CD4-positive, alpha-beta T cell (primary cell): ENCODE measurements at places on chromosomes 1 and 21.

DNA sequence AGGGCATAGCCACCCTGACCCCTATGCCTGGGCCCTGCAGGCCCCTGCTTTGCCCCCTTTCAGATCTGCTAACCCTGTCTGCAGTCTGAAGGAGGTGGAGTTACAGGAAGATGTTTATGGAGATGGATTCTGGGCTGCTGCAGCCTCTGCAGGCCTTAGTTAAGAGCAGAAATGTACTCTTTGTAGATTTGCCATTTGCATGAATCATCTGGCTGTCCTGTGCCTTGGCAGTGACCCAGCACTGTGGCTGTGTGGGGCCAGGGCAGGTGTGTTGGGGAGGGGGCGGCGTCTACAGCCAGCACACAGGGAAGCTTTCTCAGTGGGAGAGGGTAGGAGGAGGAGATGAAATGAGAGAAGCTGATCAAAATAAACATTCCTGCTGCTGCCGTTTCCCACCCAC lies 867.3 kb downstream of the PLA2G4A start:
- no peak for DNase-seq

DNA sequence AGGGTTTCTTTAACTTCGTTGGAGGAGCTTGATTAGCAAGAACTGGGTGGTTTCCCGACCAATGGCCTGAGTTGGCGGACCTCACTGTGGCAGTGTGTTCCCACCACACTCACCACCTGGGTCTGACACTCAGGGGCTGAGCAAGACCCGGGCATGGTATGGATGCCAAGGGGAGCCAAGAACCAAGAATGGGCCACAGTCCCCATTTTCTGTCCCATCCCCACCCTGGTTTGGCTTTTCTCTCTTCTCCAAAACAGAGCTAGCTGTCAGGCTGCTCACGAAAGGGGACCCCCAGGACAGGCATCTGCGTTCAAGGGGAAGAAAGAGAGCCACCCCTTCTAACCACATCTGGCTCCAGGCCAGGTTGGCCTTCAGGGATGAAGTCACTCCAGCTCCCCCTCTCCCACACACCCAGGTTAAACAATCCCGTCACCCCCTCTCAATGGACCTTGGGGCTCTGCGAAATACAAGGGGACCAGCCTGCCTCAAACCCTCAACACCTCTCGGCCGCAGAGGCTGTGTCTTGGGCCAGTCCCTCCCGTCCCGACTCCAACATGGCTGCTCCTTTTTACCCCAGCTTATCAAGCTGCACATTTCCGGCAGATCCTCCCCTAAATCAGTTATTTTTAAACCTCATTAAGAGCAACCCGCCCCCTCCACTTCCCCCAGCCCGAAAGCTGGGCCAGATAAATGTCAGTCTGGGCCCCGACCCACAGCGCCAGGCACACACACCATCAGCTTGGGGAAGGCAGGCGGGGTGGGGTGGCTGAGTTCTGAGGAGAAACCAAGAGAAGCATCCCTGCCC lies 3.4 kb downstream of the TAGLN2 start:
- no peak for DNase-seq

DNA sequence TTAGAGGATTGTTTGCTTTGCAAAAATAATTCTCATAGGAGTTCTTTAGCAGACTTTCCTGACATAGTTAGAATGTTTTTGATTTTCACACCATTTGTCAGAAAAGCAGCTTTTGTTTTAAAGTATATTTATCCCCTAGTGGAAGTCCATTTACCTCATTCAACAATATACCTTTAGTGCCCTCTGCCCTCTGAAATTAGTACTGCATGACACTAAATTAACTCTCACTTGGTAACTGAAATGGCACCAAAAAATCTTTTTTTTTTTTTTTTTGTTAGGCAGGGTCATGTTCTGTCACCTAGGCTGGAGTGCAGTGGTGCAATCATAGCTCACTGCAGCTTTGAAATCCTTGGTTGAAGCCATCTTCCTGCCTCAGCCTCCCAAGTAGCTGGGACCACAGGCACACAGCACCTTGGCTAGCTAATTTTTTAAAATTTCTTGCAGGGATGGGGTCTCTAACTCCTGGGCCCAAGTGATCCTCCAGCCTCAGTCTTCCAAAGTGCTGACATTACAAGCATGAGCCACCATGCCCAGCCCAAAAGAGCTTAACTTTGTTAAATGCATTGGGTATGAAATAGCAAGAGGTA lies 13.6 kb downstream of the LRRC42 start:
- peak; percentile 11 for DNase-seq

DNA sequence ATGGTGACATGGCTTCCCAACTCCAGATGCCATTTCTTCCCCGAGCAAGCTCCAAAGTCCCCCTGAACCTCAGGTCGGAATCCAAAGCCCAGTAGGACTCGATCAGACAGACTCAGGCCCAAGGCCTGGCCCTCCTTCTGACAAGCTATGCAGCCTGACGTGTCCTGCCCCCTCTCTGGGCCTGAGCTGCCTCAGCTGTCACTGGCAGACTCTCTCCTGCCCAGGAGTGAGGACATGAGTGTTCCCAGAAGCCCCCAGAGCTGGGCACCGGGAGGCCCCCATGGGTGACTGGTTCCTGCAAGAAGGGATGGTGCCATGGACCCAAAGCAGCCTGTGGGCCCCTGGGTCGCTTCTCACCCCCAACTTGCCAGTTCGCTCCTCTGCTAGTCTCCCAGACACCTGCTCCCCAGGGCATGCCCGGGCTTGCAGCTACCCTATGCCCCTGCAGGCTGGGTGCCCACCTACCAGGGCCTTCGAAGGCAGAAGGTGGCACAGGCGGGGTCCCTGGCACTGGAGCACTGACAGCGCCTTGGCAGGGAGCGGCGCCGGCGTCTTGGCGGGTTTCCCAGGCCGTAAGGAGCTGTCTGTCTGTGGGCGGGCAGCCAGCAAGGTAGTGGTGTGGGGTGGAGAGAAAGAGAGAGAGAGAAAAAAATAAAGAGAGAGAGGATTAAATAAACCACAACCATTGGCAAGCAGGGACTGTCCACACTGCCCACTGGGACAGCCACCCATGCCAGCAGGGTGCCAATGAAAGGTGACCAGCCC lies 2.3 kb downstream of the EDN2 start:
- DNase-seq = no peak

- no peak for DNase-seq
Observed at GRCh38 chr21:35628316-35628715, 432.0 kb downstream of the SETD4 start.

- no peak for DNase-seq
Observed at GRCh38 chr1:54335011-54335754, 71.0 kb downstream of the SSBP3 start.

DNA sequence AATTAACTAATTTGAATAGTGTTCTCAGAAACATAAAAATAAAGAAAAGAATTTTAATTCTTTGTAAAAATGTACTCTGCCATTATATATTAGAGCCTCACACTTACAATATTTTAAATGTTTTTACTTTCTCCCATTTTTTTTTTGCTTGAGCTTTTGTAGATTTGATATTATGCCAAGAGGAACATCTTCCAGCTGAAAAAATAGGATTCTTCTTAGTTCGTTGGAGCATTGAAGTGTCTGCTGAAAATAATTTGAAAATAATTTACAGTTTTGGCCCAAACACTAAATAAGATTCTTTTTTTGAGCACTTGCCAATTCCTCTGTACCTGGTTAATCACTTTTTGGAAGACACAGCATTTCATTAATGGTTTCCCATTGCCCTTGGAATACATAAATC lies 175.0 kb upstream of the COL11A1 start:
- no peak for DNase-seq

- DNase-seq = no peak
Observed at GRCh38 chr1:155646307-155646706, 36.3 kb downstream of the MSTO1 start.

- no peak for DNase-seq
Observed at GRCh38 chr1:240464099-240464498, 147.9 kb downstream of the GREM2 start.

GRCh38 chr1:119132179-119132578 lies 8.3 kb downstream of the WARS2 start:
- no peak for DNase-seq

GRCh38 chr1:156592158-156592909 lies 758 bp downstream of the NAXE start:
- no peak for DNase-seq

GRCh38 chr1:116340506-116341231 lies 32.4 kb upstream of the ATP1A1 start:
- DNase-seq = no peak

GRCh38 chr1:22349362-22350043 lies 102.1 kb upstream of the ZBTB40 start:
- DNase-seq = no peak

GRCh38 chr1:196295766-196296165 lies 312.5 kb downstream of the KCNT2 start:
- no peak for DNase-seq

- no peak for DNase-seq
Observed at GRCh38 chr1:116794804-116795481, 40.7 kb downstream of the CD2 start.

- no peak for DNase-seq
Observed at GRCh38 chr21:17679002-17679600, 66.4 kb upstream of the BTG3 start.

- DNase-seq = no peak
Observed at GRCh38 chr21:35231090-35231489, 182.0 kb upstream of the RUNX1 start.

DNA sequence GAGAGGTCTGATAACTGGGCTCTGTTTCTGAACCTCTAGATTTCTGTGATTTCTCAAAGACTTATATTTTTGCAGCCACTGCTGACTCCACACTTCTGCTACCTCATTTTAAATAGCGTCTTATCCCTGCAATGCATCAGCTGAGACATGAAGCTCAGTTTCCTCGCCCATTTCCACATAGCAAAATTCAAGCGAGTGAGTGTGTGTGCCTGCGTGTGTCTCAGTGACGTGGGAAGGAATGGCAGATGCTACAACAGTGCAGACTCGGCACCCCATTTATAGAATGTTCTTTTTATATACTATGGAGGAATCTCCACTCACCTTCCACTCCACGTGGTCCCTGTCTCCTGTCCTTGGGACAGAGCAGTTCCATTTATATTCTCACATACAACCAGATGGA lies 35.7 kb downstream of the ZMYND12 start:
- no peak for DNase-seq

DNA sequence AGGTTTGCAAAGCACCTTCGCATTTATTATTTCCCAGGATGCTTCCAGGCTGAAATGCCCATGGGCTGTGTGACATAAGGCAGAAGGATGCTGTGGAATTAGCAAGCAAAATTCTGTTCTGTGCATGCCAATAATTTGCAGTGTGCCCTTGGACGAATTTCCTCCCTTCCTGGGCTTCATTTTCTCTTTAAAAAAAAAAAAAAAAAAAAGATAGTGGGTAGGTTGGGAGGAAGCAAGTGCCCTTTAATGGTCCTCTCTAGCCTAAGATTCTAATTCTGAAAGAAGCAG lies 2.5 kb upstream of the ID3 start:
- no peak for DNase-seq

- no peak for DNase-seq
Observed at GRCh38 chr1:113250161-113250560, 140.2 kb upstream of the MAGI3 start.

DNA sequence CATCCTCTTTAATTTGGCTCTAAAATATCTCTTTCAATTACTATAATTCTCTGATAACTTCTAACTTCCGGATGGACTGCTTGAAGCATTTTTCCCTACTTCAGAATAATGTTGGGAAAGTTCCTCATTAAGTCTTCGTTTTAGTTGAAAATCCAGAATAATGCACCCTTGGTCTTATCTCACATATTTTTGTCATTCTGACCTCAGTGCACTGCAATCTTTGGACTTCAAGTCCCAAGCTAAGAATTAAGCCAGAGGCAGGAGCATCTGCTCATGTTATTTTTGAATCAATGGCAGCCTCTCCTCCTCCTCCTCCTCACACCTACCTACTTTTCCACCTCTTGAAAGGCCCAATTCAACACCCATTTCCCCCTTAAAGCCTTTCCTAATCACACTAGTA lies 169.8 kb downstream of the CYYR1 start:
- no peak for DNase-seq

DNA sequence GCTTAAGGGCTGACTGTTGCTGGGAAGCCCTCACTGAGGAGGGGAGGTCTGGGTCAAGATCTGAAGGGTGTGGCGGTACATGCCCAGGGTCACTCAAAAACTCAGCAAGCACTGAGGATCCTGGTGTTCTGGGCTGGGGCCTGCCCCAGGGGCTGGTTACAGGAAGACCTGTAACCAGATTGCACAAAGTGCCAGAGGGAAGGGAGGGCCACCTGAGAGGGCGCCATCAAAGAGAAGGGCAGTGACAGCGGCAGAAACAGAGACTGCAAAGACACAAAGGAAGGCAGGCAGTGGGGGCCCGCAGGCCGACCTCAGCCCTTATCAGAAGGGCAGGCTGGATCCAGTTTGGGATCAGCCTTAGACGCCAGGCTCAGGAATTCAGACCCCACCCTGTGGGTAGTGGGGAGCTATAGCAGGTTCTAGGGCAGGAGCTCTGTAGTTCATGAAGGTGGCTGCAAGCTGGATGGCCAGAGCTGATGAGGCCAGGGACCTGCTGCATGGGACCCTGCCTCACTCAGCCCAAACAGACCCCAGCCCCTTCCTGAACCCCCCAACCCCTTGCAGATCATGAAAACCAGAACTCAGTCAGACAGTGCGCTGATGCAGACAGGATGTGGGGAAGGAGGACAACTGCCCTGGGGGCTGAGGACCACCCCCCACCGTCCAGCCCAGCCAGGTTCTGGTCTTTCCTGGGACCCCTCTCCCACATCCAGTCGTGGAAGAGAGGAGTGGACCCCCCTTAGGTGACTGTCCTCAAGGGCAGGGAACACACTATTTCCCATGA lies 3.9 kb downstream of the SH2D5 start:
- no peak for DNase-seq

DNA sequence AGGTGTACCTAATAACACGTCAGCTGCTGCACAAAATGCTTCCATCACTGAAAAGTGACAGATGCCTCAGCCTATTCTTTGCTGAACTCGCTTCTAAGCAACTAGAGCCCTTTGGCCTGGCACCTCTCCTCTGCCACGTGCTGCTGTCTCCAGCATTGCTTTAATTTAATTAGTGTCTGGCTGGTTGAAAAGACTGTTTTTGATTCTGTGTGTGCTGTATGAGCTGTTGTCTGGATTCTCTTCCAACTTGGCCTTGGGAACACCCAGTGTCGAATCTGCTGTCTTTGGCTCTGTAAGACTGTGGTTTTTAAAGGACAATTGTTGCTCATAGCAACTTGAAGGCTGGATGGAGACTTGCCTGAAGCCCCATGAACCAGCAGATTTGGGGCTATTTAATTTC lies 109.5 kb downstream of the PSMG1 start:
- DNase-seq = no peak

DNA sequence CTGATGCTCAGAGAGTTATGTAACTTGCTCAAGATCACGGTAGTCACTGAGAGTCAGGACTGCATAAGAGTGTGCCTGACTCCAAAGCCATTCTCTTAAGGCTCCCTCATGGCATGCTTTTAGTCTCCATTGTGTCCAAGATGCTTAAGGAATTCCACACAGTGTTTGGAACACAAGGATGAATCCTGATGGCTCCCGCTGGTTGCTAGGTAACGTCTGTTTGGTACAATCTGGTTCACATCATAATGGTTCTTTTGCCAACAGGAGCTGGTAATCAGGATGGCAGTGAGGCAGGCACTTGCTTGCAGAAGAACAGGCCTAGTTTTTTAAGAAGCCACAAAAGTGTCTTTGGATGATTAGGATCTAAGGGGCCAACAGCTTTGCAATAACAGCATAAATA lies 436.5 kb upstream of the DAB1 start:
- DNase-seq = no peak

- DNase-seq = no peak
Observed at GRCh38 chr21:42073145-42074099, 2.3 kb downstream of the UMODL1 start.
